Fibroblast of skin of abdomen (primary cell): ENCODE measurements at places on chromosomes 16 and 17.

DNA sequence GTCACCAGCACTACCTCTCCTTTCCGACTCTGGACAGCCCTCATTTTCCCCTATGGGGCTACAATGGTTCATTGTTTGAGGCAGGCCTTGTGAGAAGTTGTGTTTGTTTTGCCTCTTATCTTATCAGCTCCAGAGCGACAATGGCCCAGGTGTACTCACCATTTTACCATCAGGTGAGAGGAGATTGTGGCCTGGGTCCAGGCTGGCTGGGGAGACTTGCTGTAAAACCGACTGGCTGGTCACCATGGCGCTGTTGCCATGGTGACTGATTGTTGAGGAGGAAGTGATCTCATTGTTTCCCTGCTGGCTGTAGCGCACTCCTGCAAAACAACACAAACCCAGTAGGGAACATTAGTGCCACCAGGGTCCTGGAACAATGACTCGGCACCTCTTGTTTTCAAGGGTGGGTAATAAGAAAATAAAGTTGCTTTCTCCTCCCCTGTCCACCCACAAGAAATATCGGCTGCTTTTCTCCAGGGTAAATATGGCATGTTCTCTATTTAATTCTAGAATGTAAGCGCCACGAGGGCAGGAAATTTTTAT, 34.4 kb downstream of the HNF1B start:
- DNase-seq: peak; percentile 20

DNA sequence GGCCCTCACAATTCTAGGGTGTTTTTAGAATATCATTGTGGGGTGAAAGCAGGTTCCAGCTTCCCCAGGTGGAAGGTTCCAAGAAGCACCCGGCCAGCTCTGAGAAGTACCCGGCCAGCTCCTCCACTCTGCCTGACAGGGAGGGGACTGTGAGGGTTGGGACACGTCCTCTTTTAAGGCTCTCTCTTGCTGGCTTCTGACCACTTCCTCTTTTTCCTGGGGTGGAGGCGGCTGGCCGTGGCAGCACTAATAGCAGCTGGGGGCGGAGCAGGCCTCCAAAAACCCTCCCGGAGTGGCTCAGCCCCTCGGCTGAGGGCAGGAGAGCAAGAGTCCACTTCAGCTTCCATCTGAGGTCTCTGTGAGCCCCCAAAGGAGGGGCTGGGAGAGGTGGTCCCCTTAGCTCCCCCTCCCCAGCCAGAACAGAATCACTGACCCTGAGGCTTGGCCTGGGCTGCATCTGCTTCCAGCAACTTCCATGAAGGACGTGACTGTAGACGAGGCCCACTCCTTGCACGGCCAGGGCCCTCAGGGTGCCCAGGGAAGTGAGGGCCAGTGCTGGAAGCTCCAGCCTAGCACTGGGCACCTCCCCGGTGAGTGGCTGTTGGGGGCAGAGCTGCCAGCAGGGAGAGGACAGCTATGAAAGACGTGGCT, 26.7 kb upstream of the PLCG2 start:
- no peak for DNase-seq

DNA sequence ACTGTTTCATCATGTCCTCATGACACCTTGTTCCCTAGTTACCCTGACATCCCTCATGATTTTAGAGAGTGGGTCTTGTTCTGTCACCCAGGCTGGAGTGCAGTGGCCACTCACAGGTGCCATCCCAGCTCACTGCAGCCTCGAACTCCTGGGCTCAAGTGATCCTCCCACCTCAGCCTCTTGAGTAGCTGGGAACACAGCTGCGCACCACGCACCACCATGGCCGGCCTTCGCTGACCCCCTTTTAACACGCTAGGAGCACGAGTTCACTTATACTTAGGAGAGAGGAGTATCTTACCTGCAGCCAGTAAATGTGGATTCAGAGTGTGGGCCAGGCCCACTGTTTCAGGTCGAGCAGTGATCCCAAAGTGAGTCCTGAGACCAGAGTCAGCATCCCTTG, 21.4 kb downstream of the NT5M start:
- DNase-seq: no peak

DNA sequence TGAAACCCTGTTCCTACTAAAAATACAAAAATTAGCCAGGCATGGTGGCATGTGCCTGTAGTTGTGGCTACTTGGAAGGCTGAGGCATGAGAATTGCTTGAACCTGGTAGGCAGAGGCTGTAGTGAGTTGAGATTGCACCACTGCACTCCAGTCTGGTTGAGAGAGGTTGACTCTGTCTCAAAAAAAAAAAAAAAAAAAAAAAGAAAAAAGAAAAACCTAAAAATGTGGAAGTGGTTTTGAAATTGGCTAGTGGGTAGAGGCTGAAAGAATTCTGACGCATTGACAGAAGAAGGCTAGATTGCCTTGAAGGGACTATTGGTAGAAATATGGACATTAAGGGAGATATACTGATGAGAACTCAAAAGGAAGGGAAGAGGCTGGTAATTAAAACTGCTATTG, 33.6 kb upstream of the CPPED1 start:
- DNase-seq: no peak

- DNase-seq: no peak
Measured at GRCh38 chr17:66449418-66449977, 147.1 kb downstream of the PRKCA start.

GRCh38 chr16:82633964-82634600, 7.3 kb downstream of the CDH13 start:
- DNase-seq: peak; percentile 55

GRCh38 chr17:64277831-64278562, 14.9 kb upstream of the TEX2 start:
- peak; percentile 17 for DNase-seq

DNA sequence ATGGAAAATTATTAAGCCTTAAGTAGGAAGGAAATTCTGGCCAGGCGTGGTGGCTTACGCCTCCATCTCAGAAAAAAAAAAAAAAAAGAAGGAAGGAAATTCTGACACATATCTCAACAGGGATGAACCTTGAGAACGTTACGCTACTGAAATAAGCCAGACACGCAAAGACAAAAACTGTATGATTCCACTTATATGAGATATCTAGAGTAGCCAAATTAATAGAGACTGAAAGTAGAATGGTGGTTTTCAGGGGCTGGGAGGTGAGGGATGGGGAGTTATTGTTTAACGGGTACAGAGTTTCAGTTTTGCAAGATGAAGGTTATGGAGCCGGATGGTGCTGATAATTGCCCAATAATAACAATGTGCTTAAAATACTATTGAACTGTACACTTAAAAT, 16.2 kb upstream of the HNF1B start:
- no peak for DNase-seq

- DNase-seq: no peak
Measured at GRCh38 chr16:48272837-48273421, 25.6 kb upstream of the ABCC11 start.
